C1 segment of cervical spinal cord (tissue), 14 donors: ENCODE measurements at places on chromosomes 3 and 15.
A peak's percentile ranks its signal among the peaks of the same experiment; 100 is the strongest.

GRCh38 chr3:134543113-134543512 lies 57.3 kb downstream of the CEP63 start:
- no peak for DNase-seq

- DNase-seq = no peak
Observed at GRCh38 chr3:186386883-186387560, 25.0 kb upstream of the DGKG start.

DNA sequence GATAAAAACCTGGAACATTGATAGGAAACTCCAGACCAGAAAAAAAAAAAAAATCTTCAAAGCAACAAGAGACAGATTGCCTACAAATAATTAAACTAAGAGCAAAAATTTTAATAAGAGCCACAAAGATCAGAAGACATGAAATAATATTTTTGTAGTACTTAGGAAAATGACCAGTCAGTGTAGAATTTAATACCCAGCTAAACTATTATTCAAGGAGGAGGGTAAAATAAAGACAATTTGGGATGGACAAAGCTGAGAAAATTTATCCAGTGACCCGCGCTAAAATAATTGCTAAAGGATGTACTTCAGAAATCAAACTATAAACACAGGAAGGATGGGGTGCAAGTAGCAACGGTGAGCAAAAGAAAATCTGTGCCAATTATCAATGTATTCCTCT lies 133.2 kb downstream of the AQP9 start:
- no peak for DNase-seq

GRCh38 chr3:64957408-64958198 lies 269.8 kb upstream of the ADAMTS9 start:
- no peak for DNase-seq

DNA sequence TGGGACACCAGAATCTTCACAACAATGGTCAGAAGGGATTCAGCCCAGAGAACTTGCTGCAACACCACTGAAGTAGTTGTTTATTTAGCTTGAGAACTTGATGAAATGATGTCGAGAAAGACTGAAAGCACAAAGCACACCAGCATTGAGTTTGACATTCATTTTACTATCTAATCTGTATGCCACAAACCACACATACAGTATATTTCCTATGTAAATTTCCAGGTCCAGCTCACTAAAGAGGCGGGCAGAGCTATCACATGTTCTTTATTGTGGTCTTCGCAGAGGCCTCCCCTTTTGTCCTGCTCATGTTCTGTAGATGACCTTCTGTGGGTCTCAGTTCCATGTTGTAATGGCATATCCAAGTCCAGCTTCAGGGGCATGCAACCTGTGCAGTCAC lies 10.4 kb upstream of the FMN1 start:
- no peak for DNase-seq

GRCh38 chr3:42682301-42683070 lies 2.9 kb upstream of the KLHL40 start:
- no peak for DNase-seq

DNA sequence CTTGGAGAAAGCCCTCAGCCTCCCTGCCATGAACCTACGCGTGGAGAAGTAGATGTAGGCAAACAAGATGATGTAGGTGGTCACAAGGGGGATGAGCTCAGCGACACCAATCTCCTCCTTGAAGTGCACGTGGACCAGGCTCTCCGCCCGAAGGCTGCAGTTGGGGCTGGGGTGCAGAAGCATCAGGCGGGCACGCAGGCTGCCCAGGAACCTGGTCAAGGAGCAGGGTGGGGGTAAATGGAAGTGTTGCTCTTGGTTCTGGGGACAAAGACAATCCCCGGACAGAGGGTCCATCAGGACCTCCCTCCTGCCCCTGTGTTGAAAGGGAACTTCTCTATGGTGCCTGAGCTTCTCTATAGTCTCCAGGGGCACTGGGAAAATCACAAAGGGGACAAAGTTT lies 45.1 kb downstream of the PTPN23 start:
- no peak for DNase-seq

- no peak for DNase-seq
Observed at GRCh38 chr3:87318617-87319021, 42.2 kb upstream of the POU1F1 start.

DNA sequence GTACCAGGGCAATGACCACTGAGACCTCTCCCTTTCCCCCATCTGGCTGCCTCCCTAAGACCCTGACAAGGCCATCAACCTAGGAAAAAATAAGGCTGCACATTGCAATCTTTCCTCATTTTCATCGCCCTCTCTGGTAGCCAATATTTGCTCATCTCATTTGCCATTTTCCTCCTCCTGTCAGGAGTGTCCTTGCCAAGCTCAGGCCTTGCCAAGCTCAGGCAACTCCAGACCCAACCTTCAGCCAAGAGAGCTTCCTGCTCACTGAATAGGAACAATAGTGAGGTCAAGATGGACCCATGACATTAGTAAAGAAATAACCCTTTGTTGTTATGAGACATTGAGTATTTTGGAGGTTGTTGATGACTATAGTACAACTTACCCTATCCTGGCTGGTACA lies 380.3 kb downstream of the RSL24D1 start:
- DNase-seq = no peak

DNA sequence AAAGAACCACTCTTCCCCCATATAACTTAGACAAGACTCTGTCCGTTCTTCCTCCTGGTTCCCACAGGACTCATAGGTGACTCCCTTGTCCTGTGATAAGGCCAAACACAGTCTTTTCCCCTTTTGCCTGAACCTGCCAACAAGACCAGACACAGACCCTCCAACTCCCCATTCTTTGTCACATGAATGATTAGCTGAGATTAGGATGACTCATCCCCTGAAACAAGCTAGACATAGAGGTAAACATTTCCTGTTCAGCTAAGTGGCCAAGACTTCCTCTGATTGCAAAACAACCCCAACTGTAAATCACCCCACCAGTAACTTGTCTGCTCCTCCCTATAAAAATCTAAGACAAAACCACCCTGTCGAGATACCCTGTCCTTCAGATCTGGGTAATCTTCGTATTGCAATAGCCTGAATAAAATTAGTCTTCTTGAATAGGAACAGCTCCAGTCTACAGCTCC lies 11.4 kb upstream of the HTR3E start:
- DNase-seq = no peak

GRCh38 chr3:4532535-4533112 lies 39.5 kb downstream of the ITPR1 start:
- DNase-seq = no peak

DNA sequence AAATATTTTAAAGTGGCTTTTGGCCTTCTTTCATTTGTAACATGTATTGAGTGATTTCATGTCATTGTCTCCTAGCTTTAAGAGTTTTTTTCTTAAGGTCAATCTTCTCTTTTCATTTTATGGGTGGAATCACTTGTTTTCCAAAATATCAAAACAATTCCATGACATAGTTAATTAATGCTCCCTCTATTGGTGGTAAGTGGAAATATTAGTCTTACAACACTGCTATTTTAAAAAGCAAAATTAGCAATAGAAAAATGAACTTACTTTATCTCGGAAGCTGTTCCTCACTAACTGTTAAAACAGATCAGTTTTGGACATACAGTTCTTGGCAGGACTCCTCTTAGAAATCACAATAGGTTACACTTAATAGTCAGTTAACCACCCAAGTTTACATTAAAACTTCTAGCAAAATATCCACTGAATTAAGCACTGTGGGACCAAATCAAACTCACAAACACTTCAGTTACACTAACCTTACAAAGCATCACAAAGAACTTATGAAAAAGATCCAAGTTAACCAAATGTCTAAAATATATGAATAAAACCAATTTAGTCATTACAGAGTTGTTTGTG lies 42.4 kb downstream of the TIGIT start:
- DNase-seq = no peak

DNA sequence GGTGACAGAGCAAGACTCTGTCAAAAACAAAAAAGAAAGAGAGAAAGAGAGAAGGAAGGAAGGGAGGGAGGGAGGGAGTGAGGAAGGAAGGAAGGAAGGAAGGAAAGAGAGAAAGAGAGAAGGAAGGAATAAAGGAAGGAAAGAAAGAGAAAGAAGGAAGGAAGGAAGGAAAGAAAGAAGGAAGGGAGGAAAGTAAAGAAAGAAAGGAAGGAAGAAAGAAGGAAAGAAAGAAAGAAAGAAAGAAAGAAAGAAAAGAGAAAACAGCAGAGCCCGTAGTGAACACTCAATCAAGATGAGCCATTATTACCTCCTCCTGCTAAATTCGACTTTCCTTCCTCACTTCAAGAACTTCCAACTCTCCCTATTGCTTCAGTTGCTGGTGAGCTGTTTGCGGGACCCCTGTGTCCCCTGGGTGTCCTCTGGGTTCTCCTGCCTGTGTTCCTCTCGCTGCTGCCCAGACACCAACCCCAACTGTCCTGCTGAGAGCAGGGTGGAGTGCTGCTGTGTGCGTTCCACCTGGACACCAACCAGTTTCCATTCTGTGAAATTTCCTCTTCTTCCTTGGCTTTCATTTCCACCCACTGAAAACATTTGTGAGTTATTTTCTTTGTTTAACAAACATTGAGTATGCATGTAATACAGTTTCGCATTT lies 266.4 kb downstream of the FAM43A start:
- no peak for DNase-seq

- no peak for DNase-seq
Observed at GRCh38 chr15:60551781-60552161, 72.8 kb upstream of the ICE2 start.

DNA sequence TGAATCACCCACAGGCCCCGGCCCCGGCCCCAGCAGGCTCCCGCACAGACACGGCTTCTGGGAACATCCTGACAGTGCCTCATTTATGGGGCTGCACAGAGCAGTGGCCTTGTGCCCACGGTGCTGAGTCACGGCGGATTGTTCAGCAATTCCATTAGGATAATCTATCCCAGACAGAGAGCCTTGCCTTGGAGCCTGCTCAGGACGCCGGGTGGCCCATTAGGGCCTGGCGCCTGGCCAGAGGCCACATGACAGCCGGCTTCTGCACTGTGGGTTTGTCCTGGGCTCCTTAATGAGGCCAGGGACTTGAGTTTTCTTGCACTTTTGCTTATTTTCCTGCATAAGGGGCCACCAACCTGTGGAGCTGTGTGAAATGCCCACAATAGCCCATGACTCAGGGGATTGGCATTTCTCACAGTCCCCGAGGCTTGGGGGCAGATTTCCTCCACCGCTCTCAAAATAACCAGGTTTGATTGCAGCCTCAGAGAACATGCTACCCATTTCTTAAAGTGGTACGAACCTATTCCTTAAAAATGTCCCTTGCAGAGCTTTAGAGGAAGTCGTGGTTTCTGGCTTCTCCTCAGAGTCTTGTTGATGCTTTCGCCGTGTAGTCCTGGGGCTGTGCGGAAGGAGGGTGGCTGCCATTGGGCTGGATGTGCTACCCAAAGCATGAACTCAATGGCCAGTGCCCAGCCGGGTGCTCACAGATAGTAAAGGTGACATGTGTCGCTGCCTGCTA lies 19.0 kb downstream of the SYNM start:
- DNase-seq = peak; percentile 53

DNA sequence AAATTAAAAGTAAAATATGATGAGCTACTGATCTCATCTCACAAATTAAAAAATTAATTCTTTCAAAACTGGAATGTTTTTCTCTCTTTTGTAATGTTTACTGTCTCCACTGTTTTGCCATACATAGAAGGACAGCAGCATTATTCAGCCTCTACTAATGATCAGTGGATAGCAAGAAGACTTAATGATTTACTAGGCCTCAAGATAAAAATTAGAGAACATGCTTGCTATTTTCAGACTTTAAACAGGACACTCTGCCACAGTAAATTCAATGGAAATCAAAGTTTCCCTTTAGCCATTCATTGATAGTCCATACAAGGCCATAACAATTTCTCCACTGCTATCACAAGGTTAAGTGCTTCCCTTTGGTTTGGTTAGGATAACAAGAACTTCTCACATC lies 129.4 kb downstream of the TMCC1 start:
- DNase-seq = no peak

- no peak for DNase-seq
Observed at GRCh38 chr3:24047513-24047912, 102.4 kb downstream of the NR1D2 start.

GRCh38 chr3:195116407-195117185 lies 154.4 kb downstream of the XXYLT1 start:
- no peak for DNase-seq

DNA sequence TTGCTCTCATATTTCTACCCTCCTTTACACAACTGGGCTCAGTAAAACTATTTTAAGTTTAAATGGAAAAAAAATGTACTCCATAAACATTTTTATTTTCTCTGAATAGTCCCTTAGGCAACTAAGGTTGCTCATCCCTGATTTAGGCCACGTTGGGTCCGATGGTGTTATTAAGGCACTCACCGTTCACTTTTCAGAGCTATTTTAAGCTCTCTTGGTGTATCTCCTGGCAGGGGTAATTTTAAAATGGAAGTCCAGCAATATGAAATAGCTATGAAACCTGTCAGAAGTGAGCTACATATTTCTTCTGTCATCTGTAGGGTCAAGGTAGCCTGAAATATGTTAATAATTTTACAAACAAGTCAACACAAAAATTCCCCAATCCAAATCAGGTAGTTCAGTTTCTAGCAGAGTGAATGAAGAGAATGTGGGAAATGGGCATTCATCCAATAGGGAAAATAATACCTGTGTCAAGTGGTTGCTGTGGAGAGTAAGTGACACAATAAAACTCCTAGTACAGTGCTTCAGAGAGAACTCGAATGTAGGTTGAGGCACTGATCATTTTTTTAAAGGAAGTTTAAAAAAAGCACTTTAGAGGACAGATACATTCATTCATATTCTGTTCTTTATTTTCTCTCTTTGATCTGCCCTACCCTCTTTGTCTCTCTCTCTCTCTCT lies 209.3 kb upstream of the FEZF2 start:
- no peak for DNase-seq

- no peak for DNase-seq
Observed at GRCh38 chr3:111368056-111368455, 173.9 kb upstream of the CD96 start.

GRCh38 chr15:84992157-84992944 lies 10.7 kb downstream of the PDE8A start:
- DNase-seq = no peak

- no peak for DNase-seq
Observed at GRCh38 chr3:14379843-14380242, 22.6 kb upstream of the SLC6A6 start.

GRCh38 chr15:29913528-29914135 lies 91.4 kb upstream of the TJP1 start:
- no peak for DNase-seq

DNA sequence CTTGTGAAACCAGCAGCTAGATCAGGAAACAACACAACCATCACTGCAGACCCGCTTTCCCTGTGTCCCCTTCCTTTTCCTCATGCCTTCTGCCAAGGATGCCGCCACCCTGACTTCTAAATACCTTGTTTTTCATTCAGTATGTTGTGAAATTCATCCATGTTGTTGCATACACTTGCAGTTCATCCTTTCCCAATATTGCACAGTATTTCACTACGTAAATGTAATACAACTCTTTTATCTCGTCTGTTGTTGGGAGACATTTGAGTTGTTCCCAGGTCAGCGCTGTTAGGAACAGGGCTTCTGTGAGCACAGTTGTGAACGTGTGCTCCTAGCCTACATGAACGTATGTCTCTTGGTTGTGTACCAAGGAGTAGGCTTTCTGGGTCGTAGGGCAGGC lies 24.2 kb downstream of the TLNRD1 start:
- DNase-seq = no peak
